Stimulated activated naive CD8-positive, alpha-beta T cell treated with anti-CD3 and anti-CD28 coated beads, Interleukin-15, Interleukin-2, amounts not matched to agents 100 U/mL and 50 U/mL, for 24 hours (primary cell): ENCODE measurements at places on chromosomes 5 and 9.
A peak's percentile ranks its signal among the peaks of the same experiment; 100 is the strongest.

DNA sequence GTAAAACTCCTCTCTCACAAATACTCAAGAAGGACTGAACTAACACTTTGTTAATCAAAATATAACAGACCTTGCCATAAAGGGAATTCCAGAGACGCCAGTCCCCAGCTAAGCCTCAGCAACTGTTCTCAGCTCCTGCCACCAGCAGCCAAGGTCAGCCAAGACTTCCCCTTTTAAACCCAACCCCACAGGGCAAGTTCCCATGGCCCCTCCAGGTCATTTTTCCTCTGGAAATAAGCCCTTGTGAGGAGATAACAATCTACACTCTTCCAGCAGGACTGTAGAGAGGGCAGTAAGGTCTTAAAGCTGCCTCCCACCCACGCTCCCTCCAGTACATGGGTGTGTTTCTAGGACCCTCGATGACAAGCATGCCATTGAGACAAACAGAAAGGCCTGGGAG, 78.3 kb downstream of the DPYSL3 start:
- no peak for DNase-seq

- DNase-seq: no peak
Measured at GRCh38 chr5:65194871-65195270, 286.8 kb downstream of the ADAMTS6 start.

DNA sequence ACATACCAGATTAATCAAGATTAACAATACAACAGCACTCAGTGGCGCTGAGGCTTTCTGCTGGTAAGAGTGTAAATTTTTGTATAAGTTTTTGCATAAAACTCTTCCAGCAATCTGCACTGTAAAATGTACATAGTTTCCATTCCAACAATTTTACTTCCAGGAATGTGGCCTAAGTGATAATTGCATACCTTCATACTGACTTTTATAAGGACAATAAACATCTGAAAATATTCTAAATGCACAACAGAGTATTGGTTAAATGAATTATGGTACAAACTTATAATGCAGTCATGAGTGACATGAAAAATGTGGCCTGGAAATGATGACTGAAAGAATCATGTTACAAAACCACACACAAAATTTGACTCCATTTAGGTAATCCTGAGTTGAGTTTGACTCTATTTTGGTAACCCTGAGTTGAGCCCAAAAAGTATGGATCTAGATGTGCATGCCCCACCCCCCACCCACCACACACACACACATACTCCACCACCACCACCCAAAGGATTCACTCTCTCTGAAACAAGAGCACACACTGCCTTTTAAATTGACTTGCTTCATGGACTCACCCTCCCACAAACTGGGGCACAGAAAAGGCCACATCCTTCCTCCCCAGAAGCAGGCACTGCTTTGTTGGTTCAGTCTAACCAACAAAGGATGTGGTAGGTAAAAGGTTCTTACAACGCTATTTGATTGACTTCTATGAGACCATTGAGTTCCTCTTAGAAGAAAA, 137.6 kb downstream of the SUSD1 start:
- peak; percentile 63 for DNase-seq

DNA sequence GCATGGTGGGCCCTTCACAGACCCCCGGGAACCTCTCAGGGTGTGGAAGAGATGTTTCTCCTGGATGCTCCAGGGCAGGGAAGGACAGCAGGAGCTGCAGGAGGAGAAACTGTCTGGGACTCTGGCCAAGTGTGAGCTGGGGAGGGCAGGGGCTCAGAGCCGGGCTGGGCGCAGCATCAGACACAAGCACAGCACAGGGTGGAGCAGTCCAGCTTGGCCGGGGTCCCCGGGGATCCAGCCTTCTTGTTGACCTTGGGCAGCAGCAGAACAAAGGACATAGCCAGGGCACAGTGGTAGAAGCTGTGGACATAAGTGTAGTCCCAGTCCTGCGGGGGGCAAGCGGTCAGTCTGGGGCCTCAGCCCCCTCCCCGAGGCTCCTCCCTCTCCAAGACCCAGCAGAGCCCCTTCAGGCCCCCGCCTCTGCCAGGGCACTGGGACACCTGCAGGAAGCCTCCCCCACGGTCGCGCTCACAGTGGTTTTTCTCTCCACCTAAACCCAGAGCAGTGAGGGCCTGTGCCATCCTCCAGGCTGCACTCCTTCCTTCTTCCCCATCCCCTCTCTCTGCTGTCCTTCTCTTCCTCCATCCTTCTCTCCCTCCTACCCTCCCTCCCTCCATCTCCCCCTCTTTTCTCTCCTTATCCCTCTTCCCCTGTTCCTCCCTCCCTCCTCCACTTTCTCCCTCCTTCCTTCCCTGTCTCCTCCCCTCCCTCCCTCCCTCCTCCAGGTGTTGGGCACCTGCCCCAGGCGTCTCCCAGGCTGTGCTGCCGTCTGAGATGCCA, 10.1 kb downstream of the MYMK start:
- no peak for DNase-seq

DNA sequence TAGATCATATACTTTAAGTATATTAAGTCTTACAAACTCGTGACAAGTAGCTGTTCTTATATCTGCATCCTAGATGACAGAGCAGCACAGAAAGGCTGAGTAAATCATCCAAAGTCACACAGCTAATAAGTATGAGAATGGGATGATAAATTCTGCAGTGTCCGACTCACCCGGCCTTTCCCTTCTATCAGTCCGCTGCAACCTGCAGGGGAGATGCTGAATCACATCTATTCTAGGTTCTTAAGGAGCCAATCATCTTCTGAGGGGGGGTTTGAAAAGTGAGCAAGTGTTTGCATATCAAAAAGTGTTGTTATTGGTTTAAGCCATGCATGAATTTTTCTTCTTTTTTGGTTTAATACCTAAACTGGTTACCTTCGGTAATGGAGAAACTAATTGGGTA, 38.9 kb downstream of the ADAMTS16 start:
- no peak for DNase-seq

GRCh38 chr9:20408513-20408912, 213.8 kb downstream of the MLLT3 start:
- no peak for DNase-seq

DNA sequence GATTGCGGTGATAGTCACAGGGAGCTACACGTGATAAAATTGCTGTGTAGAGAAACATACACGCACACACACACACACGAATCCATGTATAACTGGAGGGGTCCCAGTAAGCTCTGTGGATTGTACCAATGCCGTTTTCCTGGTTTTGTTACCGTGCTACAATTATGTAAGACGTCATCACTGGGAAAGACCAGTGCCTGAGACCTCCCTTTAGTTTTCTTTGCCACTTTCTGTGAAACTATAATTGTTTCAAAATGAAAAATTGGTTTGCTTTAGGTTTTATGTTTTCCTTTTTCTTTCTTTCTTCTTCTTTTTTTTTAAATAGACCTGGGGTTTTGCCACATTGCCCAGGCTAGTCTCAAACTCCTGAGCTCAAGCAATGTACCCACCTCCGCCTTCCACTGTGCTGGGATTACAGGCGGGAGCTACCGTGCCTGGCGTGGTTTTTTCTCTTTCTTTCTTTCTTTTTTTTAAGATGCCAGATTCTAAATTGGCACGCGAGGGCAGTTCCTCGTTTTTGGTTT, 21.3 kb downstream of the OR2V2 start:
- no peak for DNase-seq

DNA sequence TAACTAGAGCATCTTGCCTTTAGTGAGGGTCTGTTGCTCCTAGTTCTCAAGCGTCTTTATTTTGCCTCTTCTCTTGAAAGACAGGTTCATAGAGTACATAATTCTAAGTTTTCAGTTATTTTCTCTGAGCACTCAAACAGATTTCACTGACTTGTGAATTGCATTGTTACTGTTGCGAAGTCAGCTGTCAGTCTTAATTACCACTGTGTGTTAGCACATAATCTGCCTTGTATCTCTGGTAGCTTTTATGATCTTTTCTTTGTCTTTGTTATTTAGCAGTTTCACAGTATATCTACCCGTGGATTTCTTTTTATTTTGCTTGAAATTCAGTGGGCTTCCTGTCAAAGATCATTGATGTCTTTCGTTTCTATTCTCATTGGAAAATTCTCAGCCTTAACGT, 192.9 kb downstream of the TTLL11 start:
- DNase-seq: no peak

DNA sequence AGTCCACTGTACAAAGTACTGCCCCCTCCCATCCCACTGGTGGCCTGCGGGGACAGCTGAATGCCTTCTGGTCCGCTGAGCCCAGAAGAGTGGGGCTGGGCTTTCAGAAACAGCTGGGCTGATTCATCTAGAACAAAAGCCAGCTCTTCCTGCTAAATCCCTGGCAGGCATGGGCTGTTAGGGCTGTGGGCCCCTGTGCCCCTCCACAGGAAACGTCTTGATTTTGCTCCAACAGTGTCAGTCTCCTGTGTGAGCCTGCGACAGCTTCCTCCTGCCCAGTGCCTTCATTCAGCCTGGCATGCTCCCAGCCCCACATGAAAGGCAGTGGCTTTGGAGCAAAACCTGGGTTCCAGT, 6.9 kb upstream of the GSN start:
- no peak for DNase-seq

GRCh38 chr9:133580419-133580738, 28.8 kb downstream of the FAM163B start:
- DNase-seq: no peak

- DNase-seq: peak; percentile 59
Measured at GRCh38 chr5:169805527-169805934, 168.5 kb downstream of the DOCK2 start.

DNA sequence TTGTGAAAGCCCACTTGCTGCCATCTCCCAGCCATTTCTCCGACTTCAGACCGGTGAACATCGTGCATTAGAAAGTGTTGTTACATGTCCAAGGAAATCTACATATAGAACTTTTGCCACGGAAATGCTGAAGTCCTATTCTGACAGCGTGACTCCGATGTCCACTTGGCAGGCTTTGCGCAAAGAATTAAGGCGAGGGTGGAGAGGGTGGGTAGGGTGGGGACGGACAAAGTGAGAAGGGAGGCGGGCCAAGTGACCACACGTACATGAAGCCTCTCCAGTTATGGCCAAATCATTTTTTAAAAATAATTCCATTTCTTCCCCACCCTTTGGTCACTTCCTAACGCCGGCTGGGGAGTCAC, 460 bp upstream of the ACO1 start:
- DNase-seq: no peak

- DNase-seq: no peak
Measured at GRCh38 chr5:100800562-100800961, 102.5 kb downstream of the ST8SIA4 start.

- DNase-seq: no peak
Measured at GRCh38 chr5:142998316-142999020, 228.3 kb downstream of the ARHGAP26 start.

DNA sequence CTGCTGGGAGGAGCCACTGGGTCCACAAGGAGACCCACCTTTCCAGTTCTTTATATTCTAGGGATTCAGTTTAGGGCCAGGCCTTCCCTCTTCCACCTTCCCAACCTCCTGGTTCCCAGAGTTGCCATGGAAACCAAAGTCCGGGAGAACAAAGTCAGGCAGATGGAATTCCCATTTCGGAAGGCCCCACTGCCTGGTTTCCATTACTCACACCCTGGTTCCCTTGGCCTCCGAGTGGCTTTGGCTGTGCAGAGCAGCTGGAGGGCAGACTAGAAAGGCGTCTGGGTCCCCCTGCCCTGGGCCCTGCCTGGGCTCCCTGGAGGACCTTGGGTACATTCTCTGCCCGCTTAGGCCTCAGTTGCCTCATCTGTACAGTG, 136.1 kb downstream of the RGS3 start:
- no peak for DNase-seq

GRCh38 chr5:94174748-94175411, 433.5 kb upstream of the POU5F2 start:
- DNase-seq: no peak

- DNase-seq: no peak
Measured at GRCh38 chr9:111514967-111515366, 10.0 kb upstream of the ZNF483 start.

- DNase-seq: peak; percentile 53
Measured at GRCh38 chr5:157312492-157312891, 46.6 kb downstream of the CYFIP2 start.

GRCh38 chr9:8730618-8731017, 931.0 kb upstream of the DMAC1 start:
- DNase-seq: no peak

- no peak for DNase-seq
Measured at GRCh38 chr9:107554636-107555035, 65.1 kb upstream of the KLF4 start.
